ENCODE measurements at places on chromosomes 5 and 9.

GRCh38 chr5:55437859-55438206 is 96.9 kb downstream of the PLPP1 start:
- no peak for DNase-seq

DNA sequence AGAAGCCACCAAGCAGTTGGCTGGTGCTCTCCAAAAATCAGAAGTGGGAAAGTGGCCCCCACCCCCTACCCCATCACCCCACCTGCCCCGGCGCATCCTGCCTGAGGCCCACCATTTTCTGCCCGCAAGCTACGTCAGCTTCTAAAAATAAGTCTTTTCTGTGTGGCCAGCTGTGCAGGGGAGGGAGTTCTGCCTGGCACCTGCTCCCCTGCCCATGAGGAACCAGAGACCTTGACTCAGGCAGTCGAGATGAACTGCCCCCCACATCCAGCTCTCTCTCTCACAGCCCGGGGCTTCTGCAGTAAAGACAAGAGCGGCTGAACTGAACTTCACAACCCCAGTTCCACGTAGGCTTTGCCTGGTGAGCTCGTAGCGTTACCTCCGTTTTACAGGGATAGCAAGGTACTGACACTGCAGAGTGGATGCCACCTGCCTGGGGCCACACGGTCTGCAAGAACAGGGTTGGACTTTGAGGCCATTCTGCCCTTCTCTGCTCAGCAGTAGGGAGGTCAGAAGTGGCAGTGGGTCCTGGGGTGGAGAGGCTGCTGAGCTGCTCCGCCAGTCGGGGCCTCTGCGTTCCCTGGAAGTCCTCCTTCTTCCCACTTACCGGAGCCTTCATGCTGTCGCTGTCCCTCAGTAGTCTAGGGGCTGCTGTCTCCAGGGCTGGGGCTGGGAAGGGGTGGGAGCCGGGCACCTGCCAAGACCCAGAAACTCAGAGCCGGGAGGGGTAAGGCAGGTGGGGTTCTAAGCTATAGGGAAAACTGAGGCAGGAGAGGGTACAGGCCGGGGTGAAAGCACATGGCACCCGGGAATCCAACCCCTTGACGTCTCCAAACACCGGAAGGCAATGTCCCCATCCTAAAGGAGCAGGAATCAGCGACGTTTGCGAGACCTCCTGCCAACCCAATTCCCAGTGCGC is 781 bp downstream of the ST6GALNAC4 start:
- DNase-seq = no peak

GRCh38 chr5:158017469-158017868 is 158.5 kb upstream of the CLINT1 start:
- DNase-seq = no peak

DNA sequence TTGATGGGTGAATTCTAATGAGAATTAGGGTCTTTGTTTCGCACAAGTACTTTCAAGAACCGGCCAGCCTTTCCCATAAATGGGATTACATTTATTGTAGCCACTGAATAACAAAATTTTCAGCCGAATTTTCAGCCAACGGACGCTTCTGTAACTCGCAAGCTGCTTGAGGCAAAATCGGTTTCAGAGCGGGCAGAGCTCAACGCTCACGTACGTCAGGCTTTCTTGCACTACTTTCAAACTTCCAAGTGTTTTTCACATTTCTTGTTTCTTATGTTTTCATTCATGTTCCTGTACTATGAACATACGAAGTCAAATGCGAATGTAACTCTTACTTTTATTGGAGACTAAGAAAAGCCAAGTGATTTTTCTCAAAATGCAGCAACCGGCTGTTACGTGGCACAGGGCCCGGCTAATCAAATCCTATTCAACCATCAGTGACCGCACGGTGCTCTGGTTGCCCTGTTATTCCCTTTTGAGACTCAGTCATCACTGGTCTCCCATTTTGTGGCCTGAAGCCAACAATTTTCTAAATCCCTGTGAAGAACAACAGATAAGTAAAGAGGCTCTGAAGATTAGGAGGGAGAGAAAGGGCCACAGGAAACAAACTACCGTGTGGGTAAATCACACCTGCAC is 68.5 kb downstream of the SLC28A3 start:
- peak; percentile 29 for DNase-seq

- DNase-seq = no peak
Measured at GRCh38 chr5:156698323-156698722, 151.8 kb upstream of the PPP1R2B start.

- DNase-seq = no peak
Measured at GRCh38 chr9:111559000-111559610, 34.1 kb downstream of the ZNF483 start.

DNA sequence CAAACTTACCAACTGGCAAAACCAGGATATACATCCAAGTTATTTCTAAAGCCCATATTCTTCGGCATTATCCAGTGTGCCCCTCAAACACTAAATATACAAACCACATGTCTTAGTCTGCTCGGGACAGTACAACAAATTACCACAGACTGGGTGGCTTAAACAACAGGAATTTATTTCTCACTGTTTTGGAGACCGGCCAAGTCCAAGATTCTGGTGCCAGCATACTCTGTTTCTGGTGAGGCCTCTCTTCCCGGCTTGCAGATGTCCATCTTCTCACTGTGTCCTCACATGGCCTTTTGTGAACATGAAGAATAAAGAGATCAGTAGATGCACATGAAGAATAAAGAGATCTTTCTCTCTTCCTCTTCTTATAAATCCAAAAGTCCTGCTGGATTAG is 12.9 kb upstream of the SLCO6A1 start:
- DNase-seq = no peak

GRCh38 chr5:61299261-61299681 is 32.8 kb upstream of the ZSWIM6 start:
- DNase-seq = no peak

DNA sequence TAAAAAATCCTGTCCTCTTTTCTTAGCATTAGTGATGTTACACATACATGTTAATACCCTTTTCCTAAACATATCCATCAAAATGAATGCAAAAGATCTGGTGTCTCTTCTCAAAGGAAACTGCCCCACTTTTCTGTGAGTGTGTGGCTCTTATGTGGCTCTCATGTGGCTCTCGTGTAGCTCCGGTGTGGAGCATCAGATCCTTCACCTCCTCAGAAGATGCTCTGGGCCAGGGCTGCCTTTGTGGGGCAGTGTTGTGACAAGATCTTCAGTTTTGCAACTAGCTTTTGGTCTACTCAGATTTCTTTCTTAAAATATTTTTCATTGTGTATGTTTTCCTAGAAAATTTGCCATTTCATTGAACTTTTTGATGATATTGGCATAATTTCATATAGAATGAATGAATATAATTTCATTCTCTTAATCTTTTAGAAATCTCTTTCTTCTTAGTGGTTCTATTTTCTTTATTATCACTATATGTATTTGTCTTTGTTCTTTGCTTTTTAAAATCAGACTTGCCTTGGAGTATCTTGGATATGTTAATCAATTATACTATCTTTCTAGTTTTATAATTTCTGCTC is 19.4 kb downstream of the GARNL3 start:
- DNase-seq = no peak

DNA sequence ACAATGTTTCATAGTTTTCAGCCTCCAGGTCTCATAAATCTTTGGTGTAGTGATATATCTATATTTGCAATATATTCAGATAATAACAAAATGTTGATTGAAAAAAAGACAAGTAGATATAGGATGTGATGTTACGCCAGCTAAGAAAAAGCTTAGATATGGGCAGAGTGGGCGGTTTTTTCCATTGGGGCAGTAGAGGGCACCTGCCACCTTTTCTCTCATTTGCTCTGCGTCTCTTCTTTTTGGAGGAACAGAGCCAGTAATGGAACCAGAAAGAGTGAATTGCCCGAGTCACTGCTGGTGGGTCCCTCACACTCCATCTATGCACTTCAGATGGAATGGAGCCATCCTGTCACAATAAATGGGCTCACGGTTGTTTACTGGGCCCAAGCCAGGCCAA is 62.1 kb upstream of the FANCC start:
- DNase-seq = no peak

DNA sequence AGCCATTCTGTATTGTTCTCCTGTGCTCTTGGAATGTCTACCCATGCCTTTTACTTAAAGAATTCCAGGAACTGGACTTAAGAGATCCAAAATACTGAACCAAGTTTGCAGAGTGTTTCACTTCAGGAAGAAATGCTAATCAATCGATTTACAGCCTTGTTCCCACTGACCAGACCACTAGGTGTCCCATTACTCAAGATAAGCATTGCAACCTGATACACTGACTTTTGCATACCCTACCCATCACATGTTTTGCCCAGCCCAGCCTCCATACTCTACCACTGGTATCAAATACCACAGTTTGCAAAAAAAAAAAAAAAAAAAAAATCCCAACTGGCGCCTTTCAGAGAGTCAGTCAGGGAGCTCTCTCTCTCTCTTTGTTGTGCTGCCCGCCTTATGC is 550.8 kb downstream of the CDH9 start:
- DNase-seq = no peak

DNA sequence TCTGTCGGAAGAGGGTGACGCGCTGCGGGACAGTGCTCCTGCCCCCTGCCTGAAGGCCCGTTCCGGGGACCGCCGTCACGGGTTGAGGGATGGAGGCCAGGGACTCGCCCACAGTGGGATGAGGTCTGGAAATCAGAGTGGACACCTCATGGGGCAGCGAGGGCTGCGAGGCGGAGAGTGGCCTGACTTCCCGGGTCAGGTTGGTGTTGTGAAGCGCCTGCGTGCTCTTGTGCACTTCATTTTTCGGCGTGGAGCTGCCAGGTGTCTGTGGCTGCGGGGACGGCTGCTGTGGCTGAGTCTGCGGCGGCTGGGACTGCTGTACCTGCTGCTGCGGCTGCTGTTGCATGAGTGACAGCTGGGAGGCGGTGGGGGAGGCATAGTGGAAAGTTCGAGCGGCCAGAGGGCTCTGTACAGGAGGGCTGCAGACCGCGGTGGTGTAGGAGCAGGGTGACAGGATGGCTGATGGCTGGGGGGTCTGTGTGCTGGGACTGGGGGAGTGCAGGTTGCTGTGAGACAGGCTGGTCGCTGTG is 434.1 kb downstream of the HCN1 start:
- DNase-seq = no peak

DNA sequence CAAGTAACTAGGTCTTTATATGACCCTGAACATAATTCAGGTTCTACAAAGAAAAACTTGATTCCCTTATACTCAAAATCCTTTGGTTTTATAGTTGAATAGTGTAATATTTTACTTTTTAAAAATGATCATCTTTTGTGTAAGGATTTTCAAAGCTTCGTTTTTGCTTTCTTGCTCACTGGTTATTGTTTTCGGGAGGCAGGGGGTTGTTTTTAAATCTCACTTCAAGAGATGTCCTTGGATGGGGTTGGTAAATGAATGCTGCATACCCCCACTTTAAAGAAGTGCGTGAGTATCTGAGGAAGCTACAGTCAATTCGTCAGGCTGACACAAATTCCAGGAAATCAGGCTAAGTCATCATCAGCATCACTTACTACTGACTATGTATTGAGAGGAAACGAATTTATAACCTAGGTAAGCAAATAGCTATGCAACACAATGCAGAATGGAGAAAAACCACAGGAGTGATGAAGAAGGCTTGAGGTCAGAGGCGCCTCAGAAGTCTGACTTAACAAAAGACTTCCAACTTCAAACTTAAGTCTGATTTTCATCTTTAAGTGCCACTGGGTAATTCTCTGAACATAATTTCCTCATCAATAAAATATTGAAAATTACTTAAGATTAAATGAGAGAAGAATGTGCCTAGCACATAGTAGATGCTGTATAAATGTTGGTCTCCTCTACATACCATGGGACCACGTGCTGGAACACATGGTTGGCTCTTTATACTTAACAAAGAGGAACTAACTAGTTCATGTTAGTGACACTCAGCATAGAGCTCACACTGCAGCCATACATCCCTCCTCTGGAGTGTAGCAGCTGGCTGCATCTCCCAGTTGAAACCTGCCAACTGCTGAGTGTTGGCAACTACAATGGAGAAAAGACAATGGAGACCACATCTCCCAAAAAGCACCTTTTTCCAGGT is 106.0 kb upstream of the KIF2A start:
- DNase-seq = no peak

DNA sequence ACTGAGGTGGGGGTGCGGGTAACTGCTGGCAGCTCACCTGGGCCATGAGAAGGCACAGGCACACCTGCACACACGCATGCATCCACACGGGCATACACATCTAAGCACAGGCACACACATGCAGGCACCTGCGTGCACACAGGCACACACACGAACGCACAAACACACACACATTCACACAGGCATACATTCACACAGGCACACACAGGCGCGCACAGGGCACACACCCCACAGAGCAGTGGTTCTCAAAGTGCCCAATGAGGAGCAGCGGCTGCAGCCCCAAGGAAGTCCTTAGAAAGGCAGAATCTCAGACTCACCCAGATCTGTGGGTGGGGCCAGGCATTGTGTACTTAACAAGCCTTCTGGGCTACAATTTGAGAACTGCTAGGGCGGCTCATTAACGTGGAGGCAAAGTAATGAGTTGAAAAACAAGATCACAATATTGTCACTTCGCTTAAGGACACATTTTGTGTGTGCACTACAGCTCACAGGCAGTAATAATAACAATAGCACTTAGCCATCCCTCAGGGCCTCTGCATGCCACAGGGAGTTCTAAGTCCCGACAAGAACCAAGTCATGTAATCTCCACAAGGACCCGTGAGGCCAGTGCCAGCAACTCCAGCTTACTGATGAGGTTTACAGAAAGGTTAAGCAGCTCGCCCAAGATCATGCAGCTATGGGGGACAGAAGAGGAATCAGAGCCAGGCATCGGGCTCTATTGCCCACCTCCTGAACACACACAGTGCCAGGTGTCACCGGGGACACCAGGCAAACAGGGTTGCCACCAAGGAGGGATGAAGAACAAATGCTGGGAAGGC is 91.6 kb downstream of the ROR2 start:
- DNase-seq = no peak

- no peak for DNase-seq
Measured at GRCh38 chr5:92402045-92402444, 1018.9 kb upstream of the ARRDC3 start.

- no peak for DNase-seq
Measured at GRCh38 chr9:82255481-82256176, 267.1 kb downstream of the SPATA31D1 start.

DNA sequence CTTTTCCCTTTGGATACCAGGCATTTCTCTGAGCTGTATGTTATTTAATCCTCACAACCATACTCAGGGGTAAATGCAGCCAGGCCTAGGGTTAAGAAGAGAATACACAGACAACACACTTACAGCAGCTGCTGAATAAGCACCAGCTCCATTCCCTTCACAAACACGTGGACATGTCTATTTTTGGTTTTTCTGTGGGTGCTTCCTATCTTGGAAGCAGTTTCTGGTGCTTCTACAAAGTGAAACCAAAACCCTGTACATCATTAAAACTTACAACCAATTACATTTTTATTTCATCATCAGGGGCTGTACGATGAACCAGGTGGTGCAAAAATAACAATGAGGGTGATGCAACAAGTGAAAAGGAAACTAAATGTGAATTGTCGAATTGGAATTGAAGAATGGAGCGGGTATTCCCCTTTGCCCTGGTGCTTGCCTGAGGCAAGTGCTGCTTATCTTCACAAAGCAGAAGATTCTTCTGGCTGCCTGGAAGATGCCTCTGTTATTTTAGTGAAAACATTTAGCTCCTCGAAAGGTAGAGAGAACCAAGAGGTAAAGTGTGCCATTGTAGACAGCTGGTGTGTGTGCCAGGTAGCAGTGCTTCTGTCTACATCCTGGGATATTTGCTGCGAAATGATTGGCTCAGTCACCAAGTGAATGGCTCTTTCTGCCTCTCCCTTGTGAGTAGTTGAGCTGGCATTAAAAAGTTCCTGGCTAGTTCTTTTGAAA is 18.6 kb upstream of the IFNB1 start:
- no peak for DNase-seq

Data from right lung (tissue), 10 donors.